ENCODE measurements at places on chromosomes 11 and 22.

DNA sequence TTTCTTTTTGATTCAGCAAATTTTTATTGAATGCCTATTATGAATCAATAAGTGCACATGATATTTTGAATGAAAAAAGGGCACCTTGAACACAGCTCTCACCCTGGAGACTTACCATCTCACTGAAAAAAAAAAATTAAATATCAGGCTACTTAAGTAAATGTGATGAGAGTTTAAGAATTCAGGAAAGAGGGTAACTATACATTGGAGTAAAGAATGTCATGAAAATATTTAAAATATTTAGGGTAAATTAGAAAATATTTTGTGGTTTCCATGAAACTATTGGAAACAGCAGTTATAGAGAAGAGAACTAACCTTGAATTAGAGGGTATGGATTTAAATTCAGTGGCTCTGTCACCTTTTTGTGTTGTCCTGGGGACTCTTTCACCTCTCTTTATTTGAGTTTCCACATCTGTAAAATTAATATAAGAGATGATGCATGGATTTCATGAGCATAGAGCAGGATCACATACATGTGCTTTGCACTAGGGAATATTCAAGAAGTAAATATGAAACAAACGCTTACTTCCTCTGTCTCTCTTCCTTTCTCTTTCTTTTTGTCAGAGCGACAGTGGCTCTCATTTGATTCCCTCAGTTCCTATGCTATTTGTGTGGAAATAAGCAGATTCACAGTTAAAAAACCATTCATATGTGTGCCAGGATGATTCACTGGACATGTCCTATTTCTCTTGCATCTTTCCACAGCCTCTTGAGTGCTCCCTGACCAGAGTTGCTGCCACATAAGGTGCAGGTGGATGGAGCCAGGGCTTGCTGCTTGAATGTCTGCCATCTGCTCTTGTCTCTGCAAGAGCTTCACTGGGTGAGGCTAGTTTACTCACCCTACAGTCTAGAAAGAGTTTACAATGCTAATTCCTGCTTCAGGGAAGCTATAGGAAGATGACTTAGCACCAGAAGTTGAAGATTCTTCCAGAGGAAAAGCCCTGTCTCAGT, 533.1 kb downstream of the ETS1 start:
- no peak for DNase-seq

DNA sequence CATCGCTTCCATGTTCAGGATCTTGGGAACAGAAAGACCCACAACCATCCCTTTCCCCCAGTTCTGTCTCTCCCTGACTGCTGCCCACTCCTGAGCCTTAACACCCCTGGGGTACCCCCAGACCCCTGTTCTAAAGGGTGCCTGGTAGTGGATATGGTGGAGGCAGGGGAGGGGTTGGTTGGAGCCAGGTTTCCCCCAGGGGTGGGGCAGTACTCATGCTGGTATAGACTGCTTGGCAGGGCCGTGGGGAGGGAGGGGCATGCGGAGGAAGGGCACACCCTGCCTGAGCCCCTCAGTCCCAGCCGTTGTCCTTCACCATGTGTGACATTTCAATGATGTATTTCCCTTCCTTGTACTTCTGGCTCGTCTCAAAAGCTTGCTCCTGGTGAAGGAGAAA, 4.0 kb downstream of the YPEL4 start:
- DNase-seq: no peak

- DNase-seq: no peak
These were observed 79.3 kb upstream of the TENM4 start for GRCh38 chr11:79520086-79520485.

GRCh38 chr11:35121326-35121865, 17.6 kb upstream of the CD44 start:
- DNase-seq: no peak
